ENCODE measurements at places on chromosomes 16 and 17. TPM values are rescaled to one million over a fixed set of nuclear protein-coding genes. Genes with fewer than 3 reads are reported as not detected.

The SF3B3 gene
- total RNA-seq = 122 TPM

The RBBP6 gene
- total RNA-seq = 108 TPM

The B3GNT9 gene
- total RNA-seq = 9.7 TPM

The MYLK3 gene
- total RNA-seq = 0.32 TPM

The RPL38 gene
- total RNA-seq = 793 TPM

The ZNF629 gene
- 11.5 TPM for total RNA-seq

The HBM gene
- total RNA-seq = not detected

The NFATC3 gene
- 58.1 TPM for total RNA-seq

The ACAP1 gene
- 0.70 TPM for total RNA-seq

The SOX15 gene
- 128 TPM for total RNA-seq

The ACSM3 gene
- total RNA-seq = 11.1 TPM

The ZBTB4 gene
- 51.8 TPM for total RNA-seq

The TPSAB1 gene
- total RNA-seq = 17.9 TPM

The TMEM238L gene
- 8.9 TPM for total RNA-seq

The IGFBP4 gene
- 45.0 TPM for total RNA-seq

The C16orf96 gene
- 0.32 TPM for total RNA-seq

The ABI3 gene
- total RNA-seq = 6.7 TPM

The GRAPL gene
- 1.9 TPM for total RNA-seq

The PAM16 gene
- 54.7 TPM for total RNA-seq

The MFSD6L gene
- total RNA-seq = 0.26 TPM

The NATD1 gene
- total RNA-seq = 16.2 TPM

The PRSS27 gene
- 7.8 TPM for total RNA-seq

The ARHGAP44 gene
- 5.9 TPM for total RNA-seq

The SEZ6L2 gene
- 0.98 TPM for total RNA-seq

The PIK3R6 gene
- total RNA-seq = 1.9 TPM

The NPIPA8 gene
- 1.6 TPM for total RNA-seq

The RAB26 gene
- total RNA-seq = 0.64 TPM

The CAPNS2 gene
- 177 TPM for total RNA-seq

The SPATA20 gene
- total RNA-seq = 75.4 TPM

The TGFB1I1 gene
- 18.8 TPM for total RNA-seq

The KRTAP4-6 gene
- 13.0 TPM for total RNA-seq

The NOS2 gene
- 0.97 TPM for total RNA-seq

The CORO1A gene
- total RNA-seq = 23.1 TPM

The ATP1B2 gene
- total RNA-seq = 0.72 TPM

The SLC9A5 gene
- total RNA-seq = 0.64 TPM

The GPR179 gene
- not detected for total RNA-seq

The ZSCAN10 gene
- total RNA-seq = not detected

The APRT gene
- 122 TPM for total RNA-seq

The SLC52A1 gene
- 2.2 TPM for total RNA-seq

The HS3ST4 gene
- total RNA-seq = 0.49 TPM

The HOXB13 gene
- total RNA-seq = not detected

The MYCBPAP gene
- total RNA-seq = 4.6 TPM

The NOTUM gene
- total RNA-seq = 1.5 TPM

The LGALS9B gene
- total RNA-seq = not detected

The TNFRSF17 gene
- total RNA-seq = not detected

The CACNG4 gene
- total RNA-seq = 0.51 TPM

The FNDC8 gene
- not detected for total RNA-seq

The IGFALS gene
- total RNA-seq = 0.42 TPM

The SRSF2 gene
- total RNA-seq = 253 TPM

The RGS11 gene
- 0.45 TPM for total RNA-seq

The TMC8 gene
- 0.60 TPM for total RNA-seq

The CMTR2 gene
- 19.5 TPM for total RNA-seq

The CYGB gene
- 2.8 TPM for total RNA-seq

The PRR29 gene
- not detected for total RNA-seq

The SLC5A10 gene
- total RNA-seq = 0.68 TPM

The HIGD1B gene
- not detected for total RNA-seq

The TOX3 gene
- total RNA-seq = 4.7 TPM

The RNFT1 gene
- 10.5 TPM for total RNA-seq
